ENCODE measurements at places on chromosomes 7 and 10.

DNA sequence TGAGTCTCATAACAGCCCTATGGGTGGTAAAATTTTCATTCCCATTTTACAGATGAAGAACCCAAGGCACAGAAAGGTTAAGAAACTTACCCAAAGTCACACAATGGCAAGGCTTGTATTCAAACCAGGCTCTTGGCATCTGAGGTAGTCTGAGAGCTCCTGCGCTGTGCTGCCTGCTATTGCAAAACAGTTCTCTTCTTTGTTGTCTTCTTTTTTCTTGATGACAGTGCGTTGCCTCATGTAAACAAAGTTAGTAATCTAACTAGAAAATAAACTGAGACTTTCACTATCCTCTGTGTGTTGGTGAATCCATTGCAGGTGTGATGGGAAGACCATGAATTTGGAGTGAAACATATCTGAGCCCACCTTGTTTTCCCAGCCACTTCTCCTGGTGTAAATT is 240.8 kb downstream of the PTEN start:
- no peak for DNase-seq

DNA sequence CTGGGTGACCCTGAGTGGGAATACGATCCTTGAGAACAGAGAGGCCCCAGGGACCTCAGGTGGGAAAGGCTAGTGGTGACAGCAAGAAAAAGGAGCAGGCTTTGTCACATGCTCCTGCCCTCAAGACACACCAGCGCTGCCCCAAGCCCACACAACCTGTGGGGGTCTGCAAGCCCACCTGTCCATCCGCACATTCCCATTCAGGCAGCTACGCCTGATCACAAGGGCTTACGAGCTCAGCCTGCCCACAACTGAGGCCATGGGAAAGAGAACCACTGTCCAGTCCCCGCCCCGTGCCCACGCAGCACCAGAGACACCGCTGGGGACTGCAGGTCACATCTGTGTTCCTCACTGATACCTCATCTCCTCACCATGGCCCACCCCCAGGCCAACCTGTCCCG is 26.7 kb downstream of the EBF3 start:
- no peak for DNase-seq

- no peak for DNase-seq
Observed at GRCh38 chr10:94052866-94053791, 59.4 kb downstream of the PLCE1 start.

DNA sequence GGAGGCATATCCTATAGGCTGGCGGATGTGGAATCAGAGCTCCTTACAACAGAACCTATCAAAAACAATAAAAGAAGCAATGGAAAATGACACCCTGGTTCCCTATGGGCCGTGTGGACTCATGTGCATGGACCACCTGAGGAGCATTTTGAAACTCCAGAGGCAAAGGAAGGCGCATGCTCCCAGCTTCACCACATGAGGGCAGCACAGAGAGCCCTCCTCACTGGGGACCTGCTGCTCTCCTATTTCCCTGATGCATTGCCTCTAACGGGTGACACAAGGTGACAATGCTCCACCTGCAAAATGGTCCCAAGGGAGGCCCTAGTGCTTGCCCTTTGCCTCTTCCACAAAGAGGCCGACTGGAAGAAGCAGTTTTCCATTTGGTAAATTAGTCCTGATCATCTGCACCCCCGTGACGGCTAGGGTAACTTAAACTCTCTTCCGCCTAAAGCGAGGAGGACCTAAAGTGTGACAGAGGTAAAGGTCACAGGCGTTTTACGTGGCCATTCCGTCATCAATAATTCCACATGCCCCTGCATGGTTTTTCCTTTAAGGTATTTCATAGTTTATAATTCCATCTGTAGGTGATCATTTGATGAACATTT is 67.7 kb downstream of the GPAM start:
- DNase-seq: no peak

DNA sequence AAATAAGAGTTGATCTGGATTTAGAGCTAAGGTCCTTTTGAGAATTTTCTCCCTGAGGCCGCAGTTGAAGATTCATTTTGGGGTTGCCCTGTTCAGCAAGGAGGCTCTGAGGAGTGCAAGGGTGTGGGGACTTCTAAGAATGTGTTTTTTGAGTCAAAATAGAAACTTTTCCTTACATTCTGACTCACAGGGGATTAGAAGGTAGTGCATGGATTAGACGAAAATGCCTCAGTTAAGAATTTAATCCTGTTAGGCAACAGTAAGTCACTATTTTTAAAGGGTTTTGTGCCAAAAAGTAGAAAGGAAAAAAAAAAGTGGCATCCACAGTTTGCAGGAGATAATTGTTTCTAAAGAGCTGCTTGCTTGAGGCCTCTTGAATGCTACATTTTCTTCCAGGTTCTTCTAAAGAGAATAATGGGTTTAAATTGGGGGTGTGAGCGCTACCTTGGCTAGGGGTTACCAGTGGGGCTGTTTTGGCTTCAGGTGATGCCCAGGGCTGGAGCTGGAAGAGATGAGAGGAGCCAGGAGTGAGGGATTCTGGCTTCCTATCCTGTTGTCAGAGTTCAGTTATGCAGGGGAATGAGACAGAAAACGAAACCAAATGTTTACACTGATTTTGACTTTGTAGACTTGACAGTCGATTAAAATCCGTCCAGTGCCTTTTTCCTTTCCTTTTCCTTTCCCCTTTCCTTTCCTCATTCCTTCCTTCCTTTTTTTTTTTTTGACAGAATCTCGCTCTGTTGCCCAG is 52.9 kb downstream of the BAMBI start:
- DNase-seq: no peak

GRCh38 chr10:5023177-5023805 is 19.6 kb upstream of the AKR1C2 start:
- no peak for DNase-seq

- no peak for DNase-seq
Observed at GRCh38 chr10:6738112-6738768, 158.2 kb upstream of the PRKCQ start.

DNA sequence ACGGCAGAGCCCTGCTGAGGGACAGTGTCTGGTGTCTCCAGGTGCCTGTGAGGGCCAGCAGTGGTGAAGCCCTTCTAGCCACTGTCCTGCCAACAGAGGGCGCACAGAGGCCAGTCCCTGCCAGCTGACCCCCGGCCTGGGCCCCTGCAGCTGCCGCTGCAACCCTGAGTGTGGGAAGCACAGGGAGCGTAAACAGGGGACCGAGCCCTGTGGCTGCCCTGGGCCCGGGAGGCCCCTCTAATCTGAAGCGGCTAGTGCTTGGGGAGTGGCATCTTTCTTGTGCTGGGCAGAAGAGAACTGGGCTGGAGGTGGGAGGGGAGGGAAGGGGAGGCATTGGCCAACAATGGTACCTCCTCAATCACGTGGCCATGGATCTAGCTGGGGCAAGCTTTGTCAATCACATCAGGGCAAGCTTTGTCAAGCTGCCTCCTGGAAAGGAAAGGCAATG is 34.6 kb downstream of the TRIM8 start:
- peak; percentile 52 for DNase-seq

DNA sequence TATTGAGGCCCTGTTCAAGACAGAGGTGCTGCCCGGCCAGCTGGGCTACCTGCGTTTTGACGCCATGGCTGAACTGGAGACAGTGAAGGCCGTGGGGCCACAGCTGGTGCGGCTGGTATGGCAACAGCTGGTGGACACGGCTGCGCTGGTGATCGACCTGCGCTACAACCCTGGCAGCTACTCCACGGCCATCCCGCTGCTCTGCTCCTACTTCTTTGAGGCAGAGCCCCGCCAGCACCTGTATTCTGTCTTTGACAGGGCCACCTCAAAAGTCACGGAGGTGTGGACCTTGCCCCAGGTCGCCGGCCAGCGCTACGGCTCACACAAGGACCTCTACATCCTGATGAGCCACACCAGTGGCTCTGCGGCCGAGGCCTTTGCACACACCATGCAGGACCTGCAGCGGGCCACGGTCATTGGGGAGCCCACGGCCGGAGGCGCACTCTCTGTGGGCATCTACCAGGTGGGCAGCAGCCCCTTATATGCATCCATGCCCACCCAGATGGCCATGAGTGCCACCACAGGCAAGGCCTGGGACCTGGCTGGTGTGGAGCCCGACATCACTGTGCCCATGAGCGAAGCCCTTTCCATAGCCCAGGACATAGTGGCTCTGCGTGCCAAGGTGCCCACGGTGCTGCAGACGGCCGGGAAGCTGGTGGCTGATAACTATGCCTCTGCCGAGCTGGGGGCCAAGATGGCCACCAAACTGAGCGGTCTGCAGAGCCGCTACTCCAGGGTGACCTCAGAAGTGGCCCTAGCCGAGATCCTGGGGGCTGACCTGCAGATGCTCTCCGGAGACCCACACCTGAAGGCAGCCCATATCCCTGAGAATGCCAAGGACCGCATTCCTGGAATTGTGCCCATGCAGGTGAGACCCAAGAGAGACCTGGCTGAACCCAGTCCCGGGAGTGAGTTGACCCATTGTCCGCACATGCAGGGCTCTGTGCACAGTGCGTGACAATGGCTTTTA is 2.8 kb downstream of the RBP3 start:
- DNase-seq: no peak

DNA sequence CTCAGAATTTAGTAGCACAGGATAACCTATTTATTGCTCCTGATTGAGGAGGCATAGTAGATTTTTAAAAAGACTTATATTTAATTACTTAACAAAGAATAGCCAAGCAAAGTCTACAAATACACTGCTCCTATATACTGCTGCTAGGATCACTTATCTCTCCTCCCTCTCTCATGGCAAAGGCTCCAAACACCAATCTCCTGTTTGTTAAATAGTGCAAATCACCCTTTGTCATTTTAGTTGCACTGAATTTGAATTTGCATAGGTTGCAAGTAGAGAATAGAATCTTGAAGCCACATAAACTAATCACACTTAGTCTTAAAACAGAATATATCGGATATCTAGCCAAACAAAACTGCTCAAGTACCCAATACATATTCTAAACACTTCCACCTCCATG is 219.1 kb upstream of the LRRN3 start:
- no peak for DNase-seq

DNA sequence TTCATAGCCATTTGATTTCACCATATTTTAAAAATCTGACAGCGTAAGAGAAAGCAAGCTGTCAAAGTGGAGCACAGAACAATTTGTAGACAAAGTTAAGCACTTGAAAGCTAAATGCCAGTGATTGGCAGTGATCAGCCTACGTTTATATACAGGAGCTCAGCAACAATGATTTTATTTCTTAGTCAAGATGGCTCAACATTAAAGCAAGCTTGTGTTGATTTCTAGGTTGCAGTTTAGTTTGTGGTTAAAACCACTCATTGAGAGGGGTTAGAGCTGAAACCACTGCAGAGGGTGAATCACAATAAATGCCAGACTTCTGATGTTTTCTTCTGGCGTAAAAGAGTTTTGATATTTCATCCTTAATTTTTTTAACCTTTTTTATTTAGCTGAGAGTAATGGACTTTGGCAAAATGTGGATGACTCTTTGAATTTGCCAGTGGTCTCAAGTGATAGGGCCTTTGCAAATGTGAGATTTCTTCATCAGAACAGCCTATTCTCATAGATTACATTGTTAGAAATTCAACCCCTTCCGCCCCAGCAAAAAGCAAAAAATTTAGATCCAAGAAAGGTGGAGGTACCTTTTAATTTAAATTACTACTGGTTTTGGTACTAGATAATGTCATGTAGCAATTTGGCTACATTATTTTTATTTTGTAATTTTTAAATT is 73.8 kb downstream of the SHOC2 start:
- no peak for DNase-seq

GRCh38 chr10:78327778-78328591 is 294.3 kb downstream of the RPS24 start:
- DNase-seq: no peak

- no peak for DNase-seq
Observed at GRCh38 chr7:15829691-15830090, 143.2 kb upstream of the MEOX2 start.

DNA sequence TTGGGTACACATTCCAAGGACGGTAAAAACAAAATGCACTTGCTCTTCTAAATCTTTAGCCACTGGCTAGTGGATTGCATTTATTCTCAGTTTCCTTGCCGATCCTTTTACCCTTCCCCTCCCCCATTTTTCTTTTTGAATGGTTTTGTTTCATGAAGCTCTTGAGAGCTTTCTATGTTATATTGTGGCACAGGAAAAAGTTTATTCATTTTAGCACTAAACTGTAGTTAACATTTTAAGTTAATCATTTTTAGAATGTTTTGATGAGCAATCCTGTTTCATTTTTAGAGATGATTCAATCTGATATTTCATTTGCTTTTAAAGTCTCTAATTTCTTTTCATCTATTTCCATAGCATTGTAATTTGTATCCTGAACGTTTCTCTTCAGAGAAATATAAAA is 24.0 kb downstream of the ZEB1 start:
- no peak for DNase-seq

GRCh38 chr7:124996778-124997177 is 67.2 kb upstream of the POT1 start:
- no peak for DNase-seq

DNA sequence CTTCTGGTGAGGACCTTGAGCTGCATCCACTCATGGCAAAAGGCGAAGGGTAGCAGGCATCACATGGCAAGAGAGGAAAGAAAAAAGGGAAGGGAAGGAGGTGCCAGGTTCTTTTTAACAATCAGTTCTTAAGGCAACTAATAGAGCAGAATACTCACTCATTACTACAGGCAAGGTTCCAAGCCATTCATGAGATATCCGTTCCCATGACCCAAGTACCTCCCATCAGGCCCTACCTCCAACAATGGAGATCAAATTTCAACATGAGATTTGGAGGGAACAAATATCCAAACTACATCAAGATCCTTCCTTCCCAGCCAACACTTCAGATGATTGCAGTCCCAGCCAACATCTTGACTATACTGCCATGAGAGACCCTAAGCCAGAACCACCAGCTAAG is 38.9 kb upstream of the YAE1 start:
- peak; percentile 8 for DNase-seq

GRCh38 chr7:94401428-94401814 is 6.7 kb downstream of the COL1A2 start:
- no peak for DNase-seq

DNA sequence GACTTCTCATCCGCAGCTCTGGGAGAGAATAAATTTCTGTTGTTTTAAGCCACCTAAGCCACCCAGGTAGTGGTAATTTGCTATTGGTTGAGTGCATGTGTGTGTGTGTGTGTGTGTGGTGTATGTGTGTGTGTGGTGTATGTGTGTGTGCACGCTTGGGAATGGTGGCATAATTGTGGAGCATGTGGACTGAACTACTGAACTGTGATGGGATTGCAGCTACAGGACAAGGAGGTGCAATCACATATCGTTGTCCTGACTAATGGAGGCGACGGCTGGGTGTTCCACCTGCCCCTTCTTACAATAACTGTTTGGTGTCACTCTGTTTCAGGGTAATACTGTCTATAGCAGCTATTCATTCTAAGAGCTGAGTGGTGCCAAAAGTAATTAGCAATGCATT is 448.7 kb upstream of the PFKP start:
- DNase-seq: peak; percentile 12

DNA sequence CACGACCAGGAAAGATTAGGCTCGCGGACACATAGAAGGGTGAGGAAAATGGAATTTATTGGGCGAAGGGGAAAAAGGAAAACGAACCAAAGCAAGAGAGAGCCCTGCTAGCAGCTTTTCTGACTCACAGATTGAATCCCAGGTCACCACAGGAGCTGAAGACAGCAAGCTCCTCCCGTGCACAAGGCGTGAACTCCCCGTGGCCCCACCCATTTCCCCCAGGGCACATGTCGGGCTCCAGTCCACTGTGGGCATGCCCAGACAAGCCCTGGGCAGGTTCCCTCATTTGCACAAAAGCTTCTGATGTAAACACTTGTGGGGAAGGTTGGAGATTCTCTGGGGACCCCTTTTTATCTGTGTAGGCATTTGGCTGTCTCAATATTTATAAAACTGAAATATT is 582.4 kb downstream of the SUGCT start:
- no peak for DNase-seq

- DNase-seq: no peak
Observed at GRCh38 chr10:34217524-34217923, 597.6 kb downstream of the PARD3 start.

- DNase-seq: no peak
Observed at GRCh38 chr7:23811540-23811939, 101.5 kb downstream of the STK31 start.

Data from NCI-H2029 treated with DMSO at 0.1 percent for 48 hours (cell line).